Forelimb muscle (tissue), 1 donor: ENCODE measurements at places on chromosomes 6 and 20. TPM values are rescaled to one million over a fixed set of nuclear protein-coding genes. Genes with fewer than 3 reads are reported as not detected.

The SLC22A2 gene
- polyA plus RNA-seq = not detected

The RAB32 gene
- polyA plus RNA-seq = 11.9 TPM

The RUNX2 gene
- polyA plus RNA-seq = 0.66 TPM

The VWA7 gene
- 2.9 TPM for polyA plus RNA-seq

The GABRR1 gene
- polyA plus RNA-seq = 0.38 TPM

The SPTLC3 gene
- polyA plus RNA-seq = 2.0 TPM

The ENPP4 gene
- 42.0 TPM for polyA plus RNA-seq

The MEP1A gene
- not detected for polyA plus RNA-seq

The C6orf163 gene
- 2.2 TPM for polyA plus RNA-seq

The ARMH2 gene
- polyA plus RNA-seq = not detected

The TMEM217 gene
- polyA plus RNA-seq = 0.71 TPM

The SULF2 gene
- polyA plus RNA-seq = 43.6 TPM

The RNF39 gene
- polyA plus RNA-seq = 0.75 TPM

The IMPG1 gene
- 0.48 TPM for polyA plus RNA-seq

The LPA gene
- not detected for polyA plus RNA-seq

The CLPSL1 gene
- polyA plus RNA-seq = not detected

The CTCFL gene
- 0.22 TPM for polyA plus RNA-seq

The RNF8 gene
- polyA plus RNA-seq = 15.8 TPM

The PKIB gene
- polyA plus RNA-seq = 0.71 TPM

The PHACTR3 gene
- polyA plus RNA-seq = 5.5 TPM

The LBP gene
- polyA plus RNA-seq = not detected

The COL19A1 gene
- 3.3 TPM for polyA plus RNA-seq

The SLCO4A1 gene
- polyA plus RNA-seq = 0.30 TPM

The ZC3H12D gene
- polyA plus RNA-seq = 0.35 TPM

The BHLHE23 gene
- polyA plus RNA-seq = not detected

The ADGRB3 gene
- polyA plus RNA-seq = 0.76 TPM

The ACOT13 gene
- polyA plus RNA-seq = 16.6 TPM

The TFAP2A gene
- 0.43 TPM for polyA plus RNA-seq

The BANF2 gene
- polyA plus RNA-seq = not detected

The EPB41L1 gene
- polyA plus RNA-seq = 23.0 TPM

The ECT2L gene
- polyA plus RNA-seq = 0.29 TPM

The ITPA gene
- 45.6 TPM for polyA plus RNA-seq

The NMBR gene
- 0.13 TPM for polyA plus RNA-seq

The FGD2 gene
- 3.8 TPM for polyA plus RNA-seq

The FOXF2 gene
- polyA plus RNA-seq = 0.92 TPM

The SLC12A5 gene
- 0.52 TPM for polyA plus RNA-seq

The MAS1 gene
- polyA plus RNA-seq = 0.18 TPM

The BPI gene
- polyA plus RNA-seq = 0.66 TPM

The KIZ gene
- polyA plus RNA-seq = 17.0 TPM

The RGS17 gene
- polyA plus RNA-seq = 1.2 TPM

The QRSL1 gene
- 13.4 TPM for polyA plus RNA-seq

The B3GAT2 gene
- 1.3 TPM for polyA plus RNA-seq

The STK35 gene
- 6.9 TPM for polyA plus RNA-seq

The CST5 gene
- not detected for polyA plus RNA-seq

The CFAP61 gene
- polyA plus RNA-seq = 6.1 TPM

The DLK2 gene
- 2.8 TPM for polyA plus RNA-seq
